ENCODE measurements at places on chromosomes 4 and X. TPM values are rescaled to one million over a fixed set of nuclear protein-coding genes. Genes with fewer than 3 reads are reported as not detected.

GUCY1A1 gene
- 0.52 TPM for polyA plus RNA-seq

ETDB gene
- not detected for polyA plus RNA-seq

CLNK gene
- polyA plus RNA-seq, result not detected

CA5B gene
- 11.6 TPM for polyA plus RNA-seq

UBE2D3 gene
- polyA plus RNA-seq, result 460 TPM

KLHL13 gene
- polyA plus RNA-seq, result 27.9 TPM

GPRIN3 gene
- 0.01 TPM for polyA plus RNA-seq

CFP gene
- 0.17 TPM for polyA plus RNA-seq

CLTRN gene
- 0.51 TPM for polyA plus RNA-seq

PABPC1L2B gene
- not detected for polyA plus RNA-seq

PDLIM3 gene
- 14.2 TPM for polyA plus RNA-seq

BOD1L1 gene
- polyA plus RNA-seq, result 20.1 TPM

CLIC2 gene
- 6.3 TPM for polyA plus RNA-seq

CETN2 gene
- polyA plus RNA-seq, result 79.7 TPM

ARMCX1 gene
- 46.7 TPM for polyA plus RNA-seq

CSN3 gene
- not detected for polyA plus RNA-seq

MAPK10 gene
- 3.2 TPM for polyA plus RNA-seq

RGN gene
- polyA plus RNA-seq, result 7.4 TPM

MAP3K15 gene
- 0.14 TPM for polyA plus RNA-seq

SCML2 gene
- polyA plus RNA-seq, result 2.3 TPM

MAOB gene
- polyA plus RNA-seq, result 21.3 TPM

ARL13A gene
- polyA plus RNA-seq, result not detected

TCEAL1 gene
- polyA plus RNA-seq, result 24.5 TPM

MAGEE1 gene
- polyA plus RNA-seq, result 0.38 TPM

TEX28 gene
- polyA plus RNA-seq, result not detected

CLRN2 gene
- polyA plus RNA-seq, result not detected

WWC2 gene
- polyA plus RNA-seq, result 25.4 TPM

CT45A5 gene
- polyA plus RNA-seq, result not detected

ZNF718 gene
- polyA plus RNA-seq, result 3.1 TPM

BANK1 gene
- 0.20 TPM for polyA plus RNA-seq

PPBP gene
- not detected for polyA plus RNA-seq

GAGE13 gene
- not detected for polyA plus RNA-seq

GLRA3 gene
- not detected for polyA plus RNA-seq

SUPT20HL1 gene
- not detected for polyA plus RNA-seq

PIR gene
- polyA plus RNA-seq, result 15.9 TPM

TRO gene
- polyA plus RNA-seq, result 9.0 TPM

CENPE gene
- 10.1 TPM for polyA plus RNA-seq

CCNA2 gene
- polyA plus RNA-seq, result 14.9 TPM

CTAG2 gene
- polyA plus RNA-seq, result not detected

CT45A3 gene
- not detected for polyA plus RNA-seq

FAT4 gene
- polyA plus RNA-seq, result 10.8 TPM

MAGEA4 gene
- not detected for polyA plus RNA-seq

SCFD2 gene
- polyA plus RNA-seq, result 34.6 TPM

PNMA3 gene
- polyA plus RNA-seq, result not detected

PABPC5 gene
- polyA plus RNA-seq, result 2.3 TPM
